Large intestine (tissue), 12 donors: ENCODE measurements at places on chromosomes 7 and 10. TPM values are rescaled to one million over a fixed set of nuclear protein-coding genes. Genes with fewer than 3 reads are reported as not detected.

GRCh38 chr10:88651101-88651551 is 13.1 kb upstream of the LIPF start:
- peak; percentile 5 for DNase-seq

- DNase-seq, result no peak
These were observed 359.5 kb upstream of the NPSR1 start for GRCh38 chr7:34298492-34299013.

GRCh38 chr7:27575613-27576012 is 87.1 kb downstream of the HIBADH start:
- DNase-seq, result no peak

DNA sequence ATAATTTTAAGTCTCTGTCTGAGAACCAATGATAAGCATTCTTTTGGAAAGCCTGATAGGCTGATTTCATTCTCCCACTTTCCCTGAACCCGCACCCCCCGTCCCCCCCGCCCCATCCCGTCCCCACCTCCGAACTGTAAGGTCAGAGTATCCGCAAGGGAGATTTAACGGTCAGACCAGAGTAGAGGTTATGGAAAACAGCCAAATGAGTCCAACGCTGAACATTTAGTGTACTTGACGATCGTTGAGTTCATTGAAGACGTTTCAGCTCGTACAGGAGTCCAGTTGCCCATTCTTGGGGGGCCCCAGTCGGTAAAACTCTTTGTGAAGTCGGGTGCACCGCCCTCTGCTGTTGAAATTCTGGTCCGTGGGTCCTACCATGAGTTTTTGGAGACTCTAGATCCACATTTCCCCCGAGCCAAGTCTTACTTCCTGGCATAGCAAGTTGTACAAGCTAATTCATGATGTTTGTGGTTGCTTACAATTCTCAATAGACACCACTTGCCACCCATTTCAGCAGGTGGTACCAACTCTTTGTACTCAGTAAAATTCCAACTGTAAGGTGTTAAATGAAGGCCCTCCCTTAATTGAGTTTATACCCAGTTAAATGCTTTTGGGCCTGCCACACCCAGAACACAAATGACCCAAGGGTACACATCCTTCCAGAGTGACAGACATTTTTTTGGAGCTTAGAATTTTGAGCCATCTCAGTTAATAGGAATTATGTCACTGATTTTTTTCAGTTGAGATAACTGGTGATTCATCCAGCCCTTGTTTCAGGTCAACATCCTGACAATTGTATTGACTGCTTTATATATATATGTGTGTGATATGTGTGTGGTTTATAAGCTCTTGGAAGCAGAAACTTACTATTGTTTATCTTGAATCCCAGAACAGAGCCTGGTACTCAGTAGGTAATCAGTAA is 1.2 kb downstream of the MARCHF5 start:
- DNase-seq, result peak; percentile 61

FAM24B gene
- 4.1 TPM for polyA plus RNA-seq

TMEM139 gene
- polyA plus RNA-seq, result 36.2 TPM
